ENCODE measurements at places on chromosomes 2 and 18.
A peak's percentile ranks its signal among the peaks of the same experiment; 100 is the strongest.

DNA sequence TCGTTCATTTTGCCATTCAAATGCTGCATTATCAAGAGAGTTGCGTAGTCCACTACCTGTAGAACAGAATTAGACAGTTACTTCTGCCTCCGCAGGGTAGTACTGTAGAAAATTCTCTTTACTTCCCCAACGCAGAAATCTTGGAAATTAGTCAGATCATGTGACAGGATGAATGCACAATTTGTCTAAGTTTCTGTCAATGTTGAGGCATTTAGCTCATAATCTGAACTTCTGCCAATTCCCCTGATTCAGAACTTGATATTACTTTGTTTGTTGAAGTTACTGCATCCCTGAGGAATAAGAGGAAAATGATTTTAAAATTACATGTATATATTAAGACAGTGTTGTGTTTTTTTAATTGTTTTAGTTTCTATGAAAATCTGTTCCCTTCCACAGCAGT is 83.4 kb downstream of the TTC27 start:
- DNase-seq: no peak

DNA sequence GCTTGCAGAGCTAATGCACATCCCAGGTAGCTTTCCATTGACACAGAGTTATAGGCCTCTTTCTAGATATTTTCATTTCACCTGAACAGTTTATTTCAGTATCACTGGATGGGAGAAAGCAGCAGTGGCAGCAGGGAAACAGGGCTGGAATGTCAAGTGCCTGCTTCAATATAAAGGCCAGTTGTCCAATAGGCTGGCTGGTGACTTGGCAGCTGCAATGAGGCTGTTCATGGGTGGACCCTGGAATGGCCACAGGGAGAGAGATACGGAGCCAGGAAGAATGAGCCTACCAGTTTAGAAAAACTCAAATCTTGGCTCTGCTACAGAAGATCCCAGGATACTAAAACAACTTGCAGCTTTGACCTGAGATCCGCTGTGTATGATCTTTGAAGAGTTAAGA is 185.0 kb downstream of the BCL11A start:
- no peak for DNase-seq

DNA sequence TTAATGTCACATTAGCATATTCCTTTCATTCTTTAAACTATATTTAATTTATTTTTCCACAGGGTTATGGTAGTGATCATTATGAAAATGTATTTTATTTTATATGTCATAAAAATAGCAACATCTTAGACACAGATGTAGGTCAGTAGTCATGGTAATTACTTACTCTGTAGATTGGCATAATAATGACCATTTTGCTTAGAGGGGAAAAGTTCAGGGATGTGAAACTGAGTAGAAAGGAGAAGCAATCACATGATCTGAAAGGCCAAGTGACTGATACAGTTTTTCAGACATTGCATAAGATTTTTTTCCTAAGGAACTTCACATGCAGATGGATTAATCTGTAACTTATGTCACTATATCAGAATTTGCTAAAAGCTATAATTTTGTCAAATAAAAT is 286.9 kb downstream of the CTNNA2 start:
- DNase-seq: no peak

GRCh38 chr18:70019991-70020390 is 72.3 kb upstream of the CD226 start:
- no peak for DNase-seq

- no peak for DNase-seq
Observed at GRCh38 chr2:129056309-129056958, 737.8 kb upstream of the HS6ST1 start.

DNA sequence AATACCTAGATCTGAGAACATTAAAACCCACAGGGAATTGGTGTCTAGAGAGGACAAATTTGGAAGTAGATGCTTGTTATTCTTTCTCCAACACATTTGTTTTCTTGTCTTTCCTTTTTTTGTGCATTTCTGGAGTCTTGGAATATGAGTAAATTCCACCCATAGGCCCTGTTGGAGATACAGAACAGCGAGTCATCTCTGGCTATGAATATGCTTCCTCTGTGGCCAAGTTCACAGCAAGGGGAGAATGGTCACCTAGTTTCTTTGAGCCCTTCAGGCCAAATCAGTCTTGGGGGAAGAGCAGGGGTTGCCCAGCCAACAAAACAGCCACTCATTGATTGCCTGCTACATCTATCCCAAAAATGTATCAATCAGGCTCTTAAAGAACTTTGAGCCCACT is 31.3 kb downstream of the SP140L start:
- no peak for DNase-seq

- no peak for DNase-seq
Observed at GRCh38 chr2:135647836-135648579, 93.6 kb upstream of the UBXN4 start.

- DNase-seq: peak; percentile 40
Observed at GRCh38 chr2:234422981-234423431, 73.9 kb downstream of the ARL4C start.

GRCh38 chr2:190959911-190960788 is 53.8 kb downstream of the STAT1 start:
- no peak for DNase-seq

DNA sequence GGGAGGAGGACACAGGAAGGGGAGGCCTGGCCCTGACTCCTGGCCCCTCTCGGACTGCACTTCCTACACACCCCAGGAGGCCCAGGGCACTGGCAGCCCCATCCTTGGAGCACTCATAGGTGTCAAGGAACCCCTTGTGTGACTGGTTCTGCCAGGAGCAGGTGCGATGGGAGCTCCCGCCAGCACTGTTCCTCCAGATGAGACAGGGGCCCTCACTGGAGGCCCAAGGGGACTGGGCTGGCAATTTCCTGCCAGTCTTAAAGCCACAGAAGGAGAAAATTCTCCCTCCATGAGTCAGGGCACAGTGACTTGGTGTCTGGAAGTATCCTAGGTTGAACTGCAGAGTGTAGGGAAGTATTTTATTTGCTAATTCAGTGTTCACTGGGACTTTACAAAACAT is 42.8 kb upstream of the MAL start:
- no peak for DNase-seq

DNA sequence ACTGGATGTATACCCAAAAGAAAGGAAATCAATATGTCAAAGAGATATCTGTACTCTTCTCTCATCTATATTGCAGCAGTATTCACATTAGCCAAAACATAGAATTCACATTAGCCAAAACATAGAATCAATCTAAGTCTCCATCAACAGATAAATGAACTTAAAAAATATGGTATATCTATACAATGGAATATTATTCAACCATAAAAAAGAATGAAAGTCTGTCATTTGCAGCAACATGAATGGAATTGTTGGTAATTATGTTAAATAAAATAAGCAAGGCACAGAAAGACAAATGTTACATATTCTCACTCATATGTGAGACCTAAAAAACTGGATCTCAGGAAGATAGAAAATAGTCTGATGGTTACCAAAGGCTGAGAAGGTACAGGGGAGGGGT is 212.1 kb upstream of the ZC3H15 start:
- no peak for DNase-seq

DNA sequence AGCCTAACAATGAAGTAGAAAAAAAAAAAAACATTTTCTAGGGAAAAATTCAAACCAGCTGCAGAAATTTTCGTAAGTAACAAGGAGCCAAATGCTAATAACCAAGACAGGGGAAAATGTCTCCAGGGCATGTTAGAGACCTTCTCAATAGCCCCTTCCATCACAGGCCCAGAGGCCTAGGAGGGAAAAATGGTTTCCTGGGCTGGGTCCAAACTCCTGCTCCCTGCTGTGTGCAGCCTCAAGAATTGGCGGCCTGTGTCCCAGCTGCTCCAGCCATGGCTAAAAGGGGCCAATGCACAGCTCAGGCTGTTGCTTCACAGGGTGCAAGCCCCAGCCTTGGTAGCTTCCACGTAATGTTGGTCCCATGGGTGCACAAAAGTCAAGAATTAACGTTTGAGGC is 266.2 kb downstream of the ZEB2 start:
- DNase-seq: no peak

- DNase-seq: no peak
Observed at GRCh38 chr2:121429119-121429903, 101.4 kb upstream of the RNU4ATAC start.

- DNase-seq: no peak
Observed at GRCh38 chr18:24669015-24669414, 208.6 kb downstream of the HRH4 start.

DNA sequence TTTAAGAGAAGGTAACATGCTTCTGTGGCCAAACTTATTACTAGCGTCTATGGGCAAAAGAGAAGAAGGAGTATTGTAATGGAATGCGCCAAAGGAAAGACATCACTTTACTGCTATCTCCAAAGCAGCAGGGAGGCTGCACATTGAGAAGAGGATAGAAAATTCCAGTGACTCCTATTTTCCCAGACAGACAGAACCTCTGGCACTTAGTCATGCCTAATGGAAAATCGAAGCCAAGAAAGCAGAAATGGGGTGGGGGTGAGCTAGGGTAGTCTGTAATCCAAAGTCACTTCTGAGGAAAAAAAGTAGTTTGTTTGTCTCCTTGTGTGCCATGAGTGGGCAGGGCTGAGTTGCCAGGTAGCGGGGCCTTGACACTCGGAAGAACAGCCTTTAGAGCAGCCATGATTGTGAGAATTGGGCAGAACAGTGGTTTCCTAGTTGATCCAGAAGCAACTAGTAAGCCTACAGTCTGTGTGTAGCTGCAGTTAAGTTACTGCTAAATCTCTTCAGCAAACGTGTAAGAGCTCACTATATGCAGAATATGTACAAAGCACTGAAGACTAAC is 79.4 kb upstream of the FOSL2 start:
- no peak for DNase-seq

DNA sequence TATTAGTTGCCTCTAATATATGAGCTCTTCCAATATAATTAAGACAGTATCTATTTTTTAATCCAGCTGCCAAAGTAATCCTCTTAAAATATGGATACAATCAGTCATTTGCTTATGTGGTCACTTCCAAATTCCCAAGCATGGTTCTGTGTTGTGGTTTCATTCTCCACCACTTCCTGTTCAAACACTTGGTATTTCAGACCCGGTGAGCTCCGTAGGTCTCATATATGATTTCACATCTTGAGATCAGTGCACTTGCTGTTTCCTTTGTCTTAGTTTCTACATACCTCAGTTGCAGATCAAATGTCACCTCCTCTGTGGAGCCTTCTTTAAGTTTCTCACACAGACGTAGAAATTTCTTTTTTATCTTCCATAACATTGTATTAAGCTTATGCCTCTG is 254.2 kb downstream of the KCNS3 start:
- no peak for DNase-seq

- no peak for DNase-seq
Observed at GRCh38 chr2:195017890-195018289, 639.1 kb upstream of the SLC39A10 start.

- no peak for DNase-seq
Observed at GRCh38 chr2:134836986-134837385, 1.4 kb upstream of the ACMSD start.

GRCh38 chr2:181077128-181077709 is 96.8 kb downstream of the UBE2E3 start:
- DNase-seq: no peak

DNA sequence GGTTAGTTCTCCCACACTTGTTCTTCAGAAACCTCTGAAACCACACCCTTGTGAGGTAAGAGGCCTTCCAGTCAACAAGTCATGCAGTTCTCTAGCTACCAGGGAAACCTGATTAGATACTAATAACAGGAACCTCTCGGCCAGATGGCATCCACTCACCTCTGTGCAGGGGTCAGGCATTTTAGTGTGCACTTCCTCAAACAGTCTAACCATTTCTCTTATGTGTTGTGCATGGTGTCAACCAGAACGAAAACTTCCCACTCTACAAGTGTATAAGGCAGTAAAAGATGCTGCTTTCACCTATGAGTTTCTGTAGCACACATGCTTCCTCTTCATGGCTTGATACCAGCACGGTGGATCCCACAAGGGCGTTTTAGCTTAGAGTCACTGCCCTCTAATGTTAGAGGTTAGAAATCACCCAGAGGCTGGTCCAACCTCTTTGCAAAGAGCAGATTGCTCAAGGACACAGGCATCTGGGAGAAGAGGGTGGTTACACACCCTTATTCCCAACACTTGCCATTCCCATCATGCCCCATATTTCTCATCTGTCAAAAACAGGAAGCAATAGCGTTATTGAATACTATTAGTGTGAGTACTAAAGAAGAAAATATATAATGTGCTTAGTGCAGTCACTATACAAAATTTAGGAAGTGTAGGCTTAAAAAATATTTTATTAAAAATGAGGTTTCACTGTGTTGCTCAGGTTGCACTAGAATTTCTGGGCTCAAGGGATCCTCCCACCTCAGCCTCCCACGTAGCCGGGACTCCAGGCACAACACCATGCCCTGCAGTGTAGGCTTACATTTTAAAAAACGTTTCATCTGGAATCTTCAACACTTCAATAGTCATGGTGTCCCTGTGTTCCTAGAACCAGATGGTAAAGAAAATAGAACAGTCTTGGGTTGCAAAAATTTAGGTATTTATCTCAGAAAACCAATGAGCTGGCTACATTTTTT is 34.5 kb upstream of the RAB31 start:
- no peak for DNase-seq

- no peak for DNase-seq
Observed at GRCh38 chr18:59468821-59469220, 109.8 kb upstream of the LMAN1 start.

- no peak for DNase-seq
Observed at GRCh38 chr2:240204431-240205276, 64.2 kb upstream of the OTOS start.

- no peak for DNase-seq
Observed at GRCh38 chr18:80145196-80145804, 36.2 kb downstream of the ADNP2 start.

DNA sequence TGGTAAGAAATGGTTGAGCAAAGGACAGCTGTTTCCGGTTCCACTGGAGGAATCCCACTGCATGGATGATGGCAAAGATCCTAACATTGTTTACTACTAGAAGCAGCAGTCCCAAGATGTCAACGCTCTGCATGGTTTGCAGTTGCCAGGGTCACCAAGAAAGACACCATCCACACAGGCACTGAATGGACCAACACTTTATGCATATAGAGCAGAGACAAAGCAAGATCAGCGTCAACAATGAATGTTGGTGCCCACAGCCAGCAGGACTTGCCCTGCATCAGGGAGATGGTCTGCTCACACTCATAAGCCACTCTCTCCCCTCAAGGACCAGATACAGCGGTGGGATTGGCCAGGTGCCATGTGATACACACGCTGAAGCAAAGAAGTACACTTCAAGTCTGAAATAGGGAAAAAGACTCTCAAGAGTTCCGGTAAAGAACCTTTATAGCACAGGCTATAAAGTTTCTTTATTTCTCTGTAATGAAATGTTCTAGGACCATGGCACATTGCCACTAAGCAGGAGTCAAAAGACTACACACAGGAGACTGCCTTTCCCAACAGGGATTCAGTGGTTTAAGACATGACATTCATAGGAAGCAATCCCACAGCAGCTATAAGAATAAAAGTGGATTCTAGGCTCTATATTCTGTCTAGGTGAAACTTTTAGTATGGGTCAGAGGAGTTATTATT is 133.2 kb upstream of the EPHA4 start:
- no peak for DNase-seq

GRCh38 chr2:221169724-221170123 is 402.4 kb downstream of the EPHA4 start:
- no peak for DNase-seq

All from stimulated activated CD4-positive, alpha-beta T cell treated with anti-CD3 and anti-CD28 coated beads, TNF-alpha, amount 100 ng/mL, for 4 hours (primary cell).